GM23338 (cell line): ENCODE measurements at places on chromosomes 1 and 21.

DNA sequence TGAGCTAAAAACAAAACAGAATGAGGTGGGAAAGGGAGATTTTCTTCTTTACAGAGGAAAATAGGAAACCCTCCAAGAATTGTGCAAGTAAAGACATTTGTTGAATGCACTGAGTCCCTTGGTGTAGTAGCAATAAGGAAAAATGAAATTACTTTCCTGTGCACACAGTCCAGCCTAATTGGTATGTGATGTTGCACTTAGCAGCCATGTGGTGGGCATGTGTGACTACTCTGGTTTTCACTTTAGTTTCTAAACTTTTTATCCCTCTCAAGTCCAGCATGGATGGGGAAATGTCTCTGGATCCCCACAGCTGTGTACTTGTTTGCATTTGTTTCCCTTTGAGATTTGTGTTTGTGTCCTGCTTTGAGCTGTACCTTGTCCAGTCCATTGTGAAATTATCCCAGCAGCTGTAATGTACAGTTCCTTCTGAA is 7.1 kb upstream of the AGO3 start:
- no peak for DNase-seq

DNA sequence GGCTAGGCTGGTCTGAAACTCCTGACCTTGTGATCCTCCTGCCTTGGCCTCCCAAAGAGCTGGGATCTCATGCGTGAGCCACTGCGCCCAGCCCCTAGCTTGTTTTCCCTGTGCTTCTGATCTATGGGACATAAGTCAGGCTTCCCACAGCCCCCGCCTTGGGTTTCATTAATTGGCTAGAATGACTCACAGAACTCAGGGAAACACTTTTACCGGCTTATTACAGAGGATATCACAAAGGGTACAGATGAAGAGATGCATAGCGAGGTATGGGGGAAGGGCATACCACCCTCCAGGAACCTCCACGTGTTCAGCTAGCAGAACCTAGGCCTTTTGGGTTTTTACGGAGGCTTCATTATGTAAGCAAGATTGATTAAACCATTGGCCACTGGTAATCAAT is 1.5 kb upstream of the MAP1LC3C start:
- DNase-seq: no peak

DNA sequence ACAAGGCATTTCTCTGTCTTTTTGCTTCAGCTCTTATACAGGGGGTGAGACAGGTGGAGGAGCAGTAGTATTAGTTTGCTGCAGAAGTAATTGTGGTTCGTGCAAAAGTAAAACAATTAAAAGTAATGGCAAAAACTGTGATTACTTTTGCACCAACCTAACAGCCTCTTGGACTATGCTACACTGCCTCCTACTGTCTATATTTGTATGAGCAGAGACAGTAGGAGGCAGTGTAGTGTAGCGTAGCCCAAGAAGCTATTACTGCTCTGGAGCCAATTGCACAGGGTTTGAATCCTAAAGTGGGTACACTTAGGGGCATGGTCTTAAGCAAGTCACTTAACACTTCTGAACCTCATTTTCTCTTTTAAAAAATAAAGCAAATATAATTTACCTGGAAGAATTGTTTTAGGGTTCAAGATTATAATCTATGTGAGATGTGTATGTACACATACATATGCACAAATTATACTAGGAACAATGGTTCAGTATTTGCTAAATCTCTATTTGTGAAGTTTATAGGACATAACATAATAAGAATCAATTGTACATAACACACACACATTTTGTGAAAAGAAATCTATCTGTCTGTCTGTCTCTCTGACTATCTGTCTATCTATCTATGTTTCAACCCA is 103.8 kb downstream of the BRINP3 start:
- DNase-seq: peak; percentile 65

DNA sequence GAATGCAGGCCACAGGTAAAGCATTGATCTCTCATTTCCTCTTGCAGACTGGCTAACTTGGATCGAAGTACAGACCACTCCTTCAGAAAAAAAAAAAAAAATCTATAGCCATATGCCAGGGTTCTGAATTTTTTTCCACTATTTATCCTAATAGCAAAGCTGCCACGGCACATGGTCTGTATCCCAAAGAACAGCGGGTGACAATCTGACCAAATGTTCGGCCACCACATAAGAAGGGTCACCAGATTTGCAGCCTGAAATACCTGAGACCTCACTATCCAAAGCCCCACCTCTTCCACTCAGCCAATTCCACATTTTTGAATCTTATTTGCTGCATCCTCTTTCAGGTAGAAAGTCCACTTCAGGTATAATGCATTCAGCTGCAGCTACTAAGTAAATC is 55.6 kb upstream of the RGS7 start:
- DNase-seq: no peak

GRCh38 chr1:205455581-205456382 is at the start of gene BLACAT1:
Gene BLACAT1 (minus strand): TSS chr1:205456045.
- DNase-seq: peak; percentile 72

DNA sequence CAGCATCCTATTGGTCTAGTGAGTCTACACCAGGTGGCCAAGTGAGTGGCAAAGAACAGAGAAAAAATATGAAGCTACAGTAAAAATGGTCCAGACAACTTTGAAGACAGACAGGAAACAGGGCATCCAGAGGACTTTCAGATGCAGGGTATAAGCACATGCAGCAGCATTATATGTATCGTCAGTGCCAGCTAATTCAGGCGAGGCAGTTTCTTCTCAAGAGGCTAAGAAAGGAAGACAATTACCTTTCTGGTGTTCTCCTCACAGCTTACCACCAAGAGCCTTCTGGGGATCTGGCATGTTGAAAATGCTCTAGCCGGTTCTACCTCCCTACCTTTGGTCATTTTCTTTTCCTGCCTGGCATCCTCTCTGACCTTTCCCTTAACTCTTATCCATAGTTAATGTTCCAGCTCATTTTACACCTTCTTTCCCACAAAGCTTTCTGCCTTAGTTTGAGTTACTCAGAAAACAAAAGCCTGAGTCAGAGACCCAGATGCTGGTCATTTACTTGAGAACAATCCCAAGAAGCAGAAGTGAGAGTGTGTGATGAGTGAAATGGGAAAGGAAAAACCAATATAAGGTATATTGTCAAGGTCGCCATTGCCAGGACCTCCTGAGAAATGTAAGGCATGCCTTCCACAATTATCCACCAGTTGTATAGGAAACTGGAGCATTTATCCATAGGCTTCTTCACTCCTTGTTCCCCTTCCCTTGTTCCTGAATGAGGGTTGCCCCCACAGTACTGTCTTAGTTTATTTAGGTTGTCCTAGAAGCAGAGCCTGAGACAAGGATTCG is 444.1 kb downstream of the PLPP3 start:
- no peak for DNase-seq

DNA sequence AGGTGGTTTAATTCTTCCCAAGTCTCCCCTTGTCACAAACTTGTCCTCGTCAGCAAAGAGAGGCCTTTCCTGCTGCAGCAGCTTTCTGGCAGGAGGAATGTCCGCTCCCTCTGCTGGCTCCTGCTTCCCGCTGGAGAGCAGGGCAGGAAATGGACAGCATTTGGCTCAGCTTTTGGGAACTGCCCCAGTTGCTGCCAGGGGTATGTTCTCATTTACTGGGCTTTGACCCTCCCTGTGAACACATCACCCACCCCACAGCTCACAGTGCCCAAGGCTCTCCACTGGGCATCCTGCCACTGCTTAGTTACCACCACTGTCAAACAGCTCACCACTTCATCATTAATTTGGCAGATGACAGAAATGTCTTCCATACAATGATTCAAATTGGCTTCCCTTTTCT is 75.4 kb downstream of the MRPL37 start:
- no peak for DNase-seq

DNA sequence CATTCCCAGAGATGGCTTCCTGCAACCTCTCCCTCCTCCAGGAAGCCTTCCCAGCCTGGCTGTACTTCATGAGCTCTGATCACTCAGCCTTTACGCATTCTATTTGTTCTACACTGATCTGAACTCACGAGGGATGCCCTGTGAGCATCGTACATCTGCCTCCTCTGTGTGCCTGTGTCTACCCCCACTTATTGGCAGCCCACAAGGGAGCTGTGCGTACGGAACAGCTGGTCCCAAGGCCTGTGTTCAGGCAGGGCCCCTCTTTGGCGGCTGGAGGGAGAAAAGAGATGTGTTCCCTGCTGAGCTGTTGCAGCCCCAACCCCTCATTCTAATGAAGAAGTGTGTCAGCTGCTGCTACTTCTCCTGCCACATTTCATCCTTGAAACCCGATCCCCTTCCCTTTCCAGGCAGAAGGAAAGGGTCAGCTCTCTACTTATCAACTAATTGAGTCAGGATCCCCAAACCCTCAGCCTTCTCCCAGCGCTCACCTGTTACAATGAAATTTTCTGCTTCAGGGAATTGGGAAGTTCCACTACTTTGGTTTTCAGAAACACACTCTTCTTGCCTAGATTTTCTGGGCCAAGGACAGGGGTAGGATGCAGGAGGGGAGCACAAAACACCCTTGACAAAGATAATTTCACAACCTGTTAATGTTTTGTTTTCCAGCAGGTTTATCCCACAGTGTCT is 3.2 kb downstream of the INKA2 start:
- DNase-seq: peak; percentile 79

DNA sequence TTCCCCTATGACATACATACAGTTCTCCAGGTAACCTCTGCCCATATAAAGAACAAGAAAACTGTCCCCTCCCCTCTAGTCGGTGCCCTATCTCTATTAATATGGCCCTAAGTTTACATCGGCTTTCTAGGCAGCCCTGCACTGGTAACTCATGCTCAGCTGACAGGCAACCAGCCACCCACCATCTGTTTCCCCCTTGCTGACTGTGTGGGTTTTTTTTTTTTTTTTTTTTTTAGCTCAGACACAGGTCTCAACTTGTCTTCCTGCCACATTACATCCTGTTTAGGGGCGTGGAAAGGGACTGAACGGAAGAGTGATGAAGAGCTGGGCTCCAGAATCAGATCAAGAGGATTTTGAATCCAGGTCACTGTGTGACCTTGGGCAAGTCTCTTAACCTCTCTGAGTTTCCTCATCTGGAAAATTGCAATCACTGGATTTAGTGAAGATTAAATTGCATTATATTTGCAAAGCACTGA is 14.0 kb downstream of the LAPTM5 start:
- no peak for DNase-seq

GRCh38 chr1:167620002-167620401 is 10.0 kb upstream of the RCSD1 start:
- DNase-seq: no peak

DNA sequence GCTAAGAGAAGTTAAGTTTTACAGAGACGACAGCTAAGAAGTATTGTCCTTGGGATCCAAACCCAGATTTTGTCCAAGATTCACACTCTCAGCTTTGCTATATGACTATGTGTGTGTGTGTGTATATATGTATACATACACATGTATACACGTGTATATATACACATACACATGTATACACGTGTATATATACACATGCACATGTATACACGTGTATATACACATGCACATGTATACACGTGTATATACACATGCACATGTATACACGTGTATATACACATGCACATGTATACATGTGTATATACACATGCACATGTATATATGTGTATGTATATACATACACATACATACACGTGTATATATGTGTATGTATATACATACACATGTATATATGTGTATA is 3.9 kb upstream of the CACHD1 start:
- DNase-seq: no peak

- no peak for DNase-seq
Observed at GRCh38 chr1:173573596-173573995, 29.3 kb downstream of the SLC9C2 start.

- no peak for DNase-seq
Observed at GRCh38 chr21:37557261-37557950, 190.8 kb downstream of the DYRK1A start.

DNA sequence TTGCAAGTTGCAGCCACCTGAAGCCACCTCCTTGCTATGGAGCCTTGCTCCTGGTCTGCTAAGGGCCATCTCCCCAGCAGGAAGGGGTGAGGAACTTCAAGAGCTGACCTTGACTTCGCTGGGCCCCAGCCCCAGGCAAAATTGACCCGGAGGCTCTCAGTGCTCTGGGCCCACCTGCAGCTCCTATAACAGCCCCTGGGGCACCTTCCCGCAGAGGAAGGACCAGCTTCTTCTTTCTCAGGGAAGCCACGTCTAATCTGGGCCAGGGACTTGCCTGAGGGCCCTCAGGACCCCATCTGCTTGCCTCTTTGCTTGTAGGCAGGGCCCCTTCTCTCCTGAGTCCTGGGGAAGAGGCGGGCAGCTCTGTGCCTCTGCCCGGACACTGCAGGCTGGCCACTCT is 30.9 kb upstream of the GNPAT start:
- no peak for DNase-seq

DNA sequence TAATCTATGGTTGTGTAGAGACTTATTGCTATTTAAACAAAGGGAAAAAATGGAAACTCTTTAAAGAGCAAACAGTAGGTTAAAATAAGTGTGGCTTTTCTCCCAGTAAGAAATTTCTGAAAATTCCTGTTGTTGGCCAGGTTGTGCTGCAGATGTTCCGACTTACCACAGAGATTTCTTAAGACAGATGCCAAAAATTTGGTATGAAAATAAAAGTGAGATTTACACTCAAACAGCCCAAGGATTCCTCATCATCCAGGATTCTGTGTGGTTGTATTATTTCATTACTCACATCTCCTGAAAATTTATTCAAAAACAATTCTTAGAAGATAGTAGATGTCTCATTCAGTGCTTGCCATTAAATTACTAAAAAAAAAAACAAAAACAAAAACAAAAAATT is 296.7 kb upstream of the PTBP2 start:
- no peak for DNase-seq

- DNase-seq: peak; percentile 61
Observed at GRCh38 chr1:228212415-228212965, 4.6 kb downstream of the OBSCN start.

DNA sequence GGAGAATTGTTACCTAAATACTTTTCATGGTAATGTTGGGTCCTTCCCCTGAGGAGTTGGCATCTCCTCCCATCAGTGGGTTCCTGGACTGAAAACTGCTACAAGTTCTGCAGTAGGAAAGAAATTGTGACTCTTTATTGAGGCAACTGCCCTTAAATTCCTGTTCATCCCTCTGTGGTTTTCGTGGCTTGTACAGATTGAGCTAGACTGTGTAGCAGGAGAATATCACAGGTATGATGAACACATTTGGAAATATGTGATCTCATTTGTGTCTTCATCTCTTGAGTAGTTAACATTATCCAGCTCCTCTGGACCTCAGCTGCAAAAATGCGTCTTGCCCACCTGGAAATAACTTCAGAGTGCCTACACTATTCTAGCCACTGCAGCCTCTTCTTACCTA is 390.6 kb downstream of the PTPRC start:
- DNase-seq: no peak

- DNase-seq: no peak
Observed at GRCh38 chr1:22001409-22001808, at the start of gene CELA3A. Gene CELA3A (plus strand): TSS chr1:22001657. CDS start chr1:22001675, 18 bp downstream.

- no peak for DNase-seq
Observed at GRCh38 chr1:66489972-66490601, 43.9 kb upstream of the SGIP1 start.

GRCh38 chr1:47438165-47439016 is 547 bp downstream of the FOXD2 start:
- DNase-seq: peak; percentile 41

GRCh38 chr1:15835205-15835740 is 12.2 kb upstream of the SPEN start:
- DNase-seq: no peak
